ENCODE measurements at places on chromosomes 7 and 10.
A peak's percentile ranks its signal among the peaks of the same experiment; 100 is the strongest.

DNA sequence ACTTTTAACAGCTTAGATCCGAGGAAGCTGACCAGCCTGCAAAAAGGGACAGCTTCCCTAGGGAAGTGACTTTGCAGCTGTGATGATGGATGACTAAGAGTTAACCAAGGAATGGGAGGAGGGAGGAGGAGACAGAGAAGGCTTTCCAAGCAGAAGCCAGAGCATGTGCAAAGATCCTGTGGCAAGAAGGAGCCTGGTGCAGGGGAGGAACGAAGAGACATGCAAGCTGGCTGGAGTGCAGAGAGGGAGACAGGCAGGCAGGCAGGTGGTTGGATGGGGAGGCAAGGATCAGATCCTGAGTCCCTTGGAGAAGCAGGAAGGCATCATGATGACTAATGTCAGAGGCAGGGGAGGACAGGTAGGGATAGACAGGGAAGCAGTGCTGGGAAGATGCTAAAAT lies 148.8 kb downstream of the PFKFB3 start:
- DNase-seq, result no peak

- no peak for DNase-seq
These were observed 4.0 kb upstream of the ADIRF start for GRCh38 chr10:86964061-86964846.

- peak; percentile 75 for DNase-seq
These were observed 2.9 kb upstream of the ZNF467 start for GRCh38 chr7:149776289-149776688.

- no peak for DNase-seq
These were observed 5.7 kb downstream of the CHST3 start for GRCh38 chr10:71969929-71970328.

GRCh38 chr10:85847085-85847484 lies 519.5 kb downstream of the GRID1 start:
- DNase-seq, result no peak
